ENCODE measurements at places on chromosomes 5 and 9.

- DNase-seq = no peak
These were observed 159.6 kb downstream of the NXNL2 start for GRCh38 chr9:88694625-88695024.

- DNase-seq = no peak
These were observed 268.2 kb downstream of the HSPA4 start for GRCh38 chr5:133319905-133320520.

DNA sequence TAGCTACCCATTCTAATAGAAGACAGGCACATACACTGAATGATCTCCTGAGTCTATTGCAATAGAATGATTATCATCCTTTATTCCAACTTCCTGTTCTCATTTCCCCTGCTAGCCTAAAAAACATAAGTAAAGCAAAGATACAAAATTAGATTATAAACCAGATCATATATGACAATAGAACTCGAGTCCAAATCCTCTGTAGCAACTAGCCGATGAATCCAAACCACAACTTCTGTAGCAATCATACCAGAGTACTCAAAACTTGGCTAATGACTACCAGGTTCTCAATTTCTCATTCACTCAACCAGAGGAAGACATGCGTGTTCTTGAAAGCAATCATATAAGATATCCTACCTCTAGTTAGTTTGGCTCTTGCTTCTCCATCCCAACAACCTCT lies 622.1 kb downstream of the PSAT1 start:
- DNase-seq = no peak

GRCh38 chr5:156135531-156135930 lies 191.4 kb upstream of the SGCD start:
- DNase-seq = no peak
